ENCODE measurements at places on chromosomes 11 and 22. TPM values are rescaled to one million over a fixed set of nuclear protein-coding genes. Genes with fewer than 3 reads are reported as not detected.

TAF6L gene
- total RNA-seq = 26.3 TPM

TIMP3 gene
- total RNA-seq = 2.3 TPM

MAJIN gene
- 0.44 TPM for total RNA-seq

TCF20 gene
- 93.4 TPM for total RNA-seq

OR52N4 gene
- total RNA-seq = 1.6 TPM
